HuH-7 (cell line): ENCODE measurements at places on chromosomes 4 and X.

GRCh38 chr4:3767570-3768288 is 1.5 kb downstream of the ADRA2C start:
- DNase-seq: no peak

DNA sequence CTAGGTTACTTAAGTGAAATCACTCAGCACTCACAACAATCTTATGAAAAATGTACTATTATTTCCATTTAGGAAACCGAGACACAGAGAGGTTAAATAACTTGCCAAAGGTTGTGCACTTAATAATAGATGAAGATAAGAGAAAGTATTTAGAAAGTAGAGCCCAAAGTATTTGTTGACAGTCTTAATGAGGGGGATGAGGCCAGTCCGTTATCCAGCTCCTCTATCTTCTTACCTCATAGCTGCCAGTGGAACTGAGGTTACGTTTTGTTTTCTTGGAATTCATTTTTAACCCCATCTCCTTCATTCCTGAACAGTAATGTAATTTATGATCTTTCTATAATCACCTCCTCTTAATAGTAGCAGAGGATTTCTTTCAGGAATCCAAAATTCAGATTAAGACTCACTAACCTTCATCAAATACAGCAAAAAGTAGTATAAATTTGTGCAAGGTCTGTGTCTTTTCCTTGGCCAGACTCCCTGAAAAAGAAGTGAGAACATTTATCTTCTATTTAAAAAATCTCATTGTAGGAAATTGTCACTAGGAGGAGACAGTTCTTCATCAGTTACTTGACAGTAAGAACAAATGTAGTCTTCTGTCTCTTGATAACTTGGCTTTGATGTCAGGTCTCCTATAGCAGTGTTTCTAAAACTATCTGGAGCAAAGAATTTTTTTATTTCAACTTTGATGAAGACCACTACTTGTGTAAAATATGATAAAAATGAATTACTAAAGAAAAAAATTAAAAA is 35.5 kb downstream of the F8 start:
- no peak for DNase-seq

DNA sequence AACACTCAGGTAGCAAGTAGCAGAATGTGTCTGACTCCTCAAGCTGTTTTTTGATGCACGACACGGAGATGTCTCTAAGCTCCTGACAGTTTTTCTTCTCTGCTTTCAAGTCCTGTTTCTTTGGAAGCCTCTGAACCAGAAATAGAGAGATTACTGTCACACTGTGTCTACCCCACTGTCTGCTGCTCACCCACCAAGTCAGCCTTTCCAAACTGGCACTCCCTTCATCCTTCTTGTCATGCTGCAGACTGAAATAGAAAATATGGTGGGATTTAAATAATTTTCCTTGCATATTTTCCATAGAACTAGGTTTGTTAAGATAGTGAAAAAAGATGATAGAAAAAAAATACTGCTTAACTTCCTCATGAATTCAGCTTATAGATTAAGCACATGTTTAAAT is 102.5 kb upstream of the SPANXN4 start:
- no peak for DNase-seq

GRCh38 chr4:70629469-70630090 is 1.0 kb downstream of the ENAM start:
- no peak for DNase-seq

DNA sequence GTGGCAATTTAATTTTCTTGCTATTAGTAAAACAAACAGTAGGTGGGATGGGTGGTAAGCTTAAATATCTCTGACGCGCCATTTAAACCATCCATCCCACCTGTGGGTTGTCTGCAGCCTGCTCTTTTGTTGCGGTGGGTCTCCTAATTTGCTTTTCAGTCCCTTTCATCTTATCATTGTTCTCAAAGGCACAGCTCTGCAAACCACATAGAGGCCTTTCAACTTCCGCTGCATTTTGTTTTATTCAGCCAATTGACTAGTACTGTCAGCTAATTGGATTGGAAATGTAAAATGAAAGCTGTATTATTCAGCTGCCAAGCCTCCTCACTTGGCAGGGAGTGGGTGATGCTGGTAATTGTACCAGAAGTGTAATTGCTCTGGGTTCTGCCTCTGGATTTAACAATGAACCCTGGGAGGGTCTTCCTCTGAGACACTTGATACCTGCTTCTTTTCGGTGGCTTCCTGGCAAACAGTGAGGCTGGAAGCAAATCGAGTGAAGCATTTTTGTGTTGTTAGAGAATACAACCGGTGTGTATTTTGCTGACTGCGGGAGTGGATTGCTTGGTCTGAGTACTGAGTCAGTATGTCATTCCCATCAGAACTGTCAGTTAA is 165.6 kb downstream of the FRAS1 start:
- DNase-seq: no peak

DNA sequence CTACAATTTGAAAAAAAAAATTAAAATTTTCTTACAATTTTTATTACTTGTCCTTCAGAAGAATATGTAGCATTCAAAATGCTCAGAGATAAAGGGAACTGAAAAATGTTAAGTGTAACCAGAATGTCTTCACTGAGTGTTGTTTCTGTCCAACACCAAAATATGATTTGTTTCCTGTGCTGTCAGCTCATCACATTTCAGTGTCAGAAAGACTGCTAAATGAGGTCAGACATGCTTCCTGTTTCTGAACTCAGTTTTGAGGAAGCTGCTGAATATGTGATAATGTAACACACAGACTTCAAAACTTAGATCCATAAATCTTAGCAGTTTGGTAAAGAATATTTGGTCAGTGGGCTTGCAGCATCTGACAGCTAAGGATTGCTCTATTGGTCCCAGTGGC is 1849.7 kb downstream of the PCDH7 start:
- DNase-seq: no peak

GRCh38 chr4:71389149-71389827 is 50.5 kb downstream of the SLC4A4 start:
- no peak for DNase-seq

DNA sequence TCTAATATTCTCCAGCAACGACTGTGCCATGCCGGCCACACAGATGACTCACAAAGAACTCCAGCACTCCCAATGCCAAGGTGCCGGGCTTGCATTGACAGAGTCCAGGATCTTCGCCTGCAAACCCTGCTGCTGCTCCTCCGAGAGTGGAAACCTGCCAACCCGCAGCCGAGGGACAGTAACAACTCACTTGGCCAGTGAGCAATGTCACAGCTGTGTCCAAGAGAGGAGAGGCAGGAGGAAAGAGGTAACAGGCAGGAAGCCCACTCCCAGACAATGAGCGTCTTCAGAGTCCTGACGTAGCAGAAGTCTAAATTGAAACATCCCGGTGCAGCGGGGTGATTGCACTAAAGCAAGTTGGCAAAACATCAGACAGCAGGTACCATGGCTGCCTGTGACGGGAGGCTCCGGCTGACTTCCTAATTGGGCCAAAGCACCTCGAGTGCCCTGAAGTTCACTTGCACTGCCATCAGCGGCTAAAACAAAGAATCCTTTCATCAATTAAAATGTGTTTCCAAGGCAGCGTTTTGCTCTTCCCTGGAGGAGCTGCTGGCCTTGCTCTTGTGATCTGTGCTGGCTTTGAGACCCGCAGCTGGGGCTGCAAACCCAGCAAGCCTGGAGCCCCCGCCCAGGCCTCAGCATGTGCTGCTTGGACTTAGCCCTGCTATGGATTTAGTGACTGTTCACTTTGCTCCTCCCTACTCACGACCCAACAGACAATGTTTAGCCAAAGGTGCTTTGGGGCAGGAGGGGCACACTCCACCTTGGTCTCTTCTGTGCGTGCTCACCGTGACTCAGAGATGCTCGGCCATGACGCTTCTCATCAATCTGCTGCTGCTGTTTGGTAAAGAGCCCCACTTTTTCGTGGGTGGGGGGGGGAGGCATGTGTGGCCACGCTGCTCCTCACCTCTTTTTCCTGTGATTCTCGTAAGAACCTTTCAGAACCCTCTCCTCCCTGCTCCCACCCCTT is 36.5 kb downstream of the DCTD start:
- no peak for DNase-seq

GRCh38 chr4:112766422-112766821 is 129.5 kb downstream of the LARP7 start:
- no peak for DNase-seq

GRCh38 chrX:119537487-119537886 is 27.7 kb downstream of the STEEP1 start:
- DNase-seq: no peak

- no peak for DNase-seq
These were observed 12.9 kb downstream of the CSF2RA start for GRCh38 chrX:1281521-1281920.
